Stimulated activated CD4-positive, alpha-beta T cell treated with anti-CD3 and anti-CD28 coated beads, Interleukin-15, amount 100 ng/mL, for 1 hour (primary cell): ENCODE measurements at places on chromosomes 6 and 20.

DNA sequence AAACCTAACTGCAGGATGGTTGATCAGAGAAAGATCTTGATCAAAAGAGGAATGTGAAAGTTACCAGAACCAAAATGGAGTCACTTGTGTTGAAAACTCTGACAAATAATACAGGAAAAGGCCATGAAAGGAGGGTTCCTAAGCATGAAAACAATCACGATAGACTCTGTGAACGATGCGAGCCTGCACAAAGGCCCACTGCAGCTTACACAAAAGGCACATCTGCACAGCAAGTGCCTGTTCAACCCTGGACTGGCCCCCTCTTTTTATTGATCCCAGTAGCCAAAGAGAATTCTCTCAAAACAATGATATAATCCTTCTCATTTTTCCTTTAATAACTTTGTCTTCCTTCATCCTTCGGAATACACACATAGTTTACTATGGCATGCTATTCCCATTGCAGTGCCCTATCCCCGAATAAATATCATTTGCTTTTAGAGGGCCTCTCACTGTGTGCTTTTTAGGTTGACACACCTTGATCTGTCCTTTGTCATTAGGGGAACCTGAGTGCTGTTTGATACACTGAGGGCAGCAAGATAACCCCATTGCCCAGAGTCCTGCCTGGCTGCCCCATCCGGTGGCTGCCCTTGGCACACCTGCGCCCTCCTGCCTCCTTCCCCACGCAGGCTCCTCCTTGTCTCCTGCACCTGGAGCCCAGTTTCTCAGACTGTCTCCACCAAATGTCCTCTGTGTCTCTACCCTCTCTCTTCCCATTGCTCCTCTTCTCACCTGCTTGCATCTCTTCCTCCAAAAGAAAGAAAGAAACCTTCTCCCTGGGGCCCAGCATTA lies 98.3 kb upstream of the FRMD1 start:
- DNase-seq = no peak

DNA sequence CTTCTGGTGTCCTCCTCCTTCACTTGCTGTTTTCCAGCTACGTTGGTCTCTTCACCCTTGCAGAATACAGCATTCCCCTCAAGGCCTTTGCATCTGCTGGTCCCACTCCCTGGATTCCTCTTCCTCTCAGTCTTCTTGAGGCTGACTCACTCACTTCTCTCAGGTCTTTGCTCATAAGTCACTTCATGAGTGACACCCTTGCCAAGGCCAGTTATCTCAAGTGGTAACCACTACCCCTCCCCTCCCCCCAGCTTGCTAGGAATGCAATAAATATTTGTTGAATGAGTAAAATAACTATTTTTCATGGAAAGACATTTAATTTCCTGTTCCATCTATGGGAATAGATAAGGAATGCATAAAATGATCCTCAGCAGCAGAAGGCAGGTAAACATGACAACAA lies 131.7 kb downstream of the PLCB4 start:
- no peak for DNase-seq

- no peak for DNase-seq
Measured at GRCh38 chr6:67496191-67496590, 1138.9 kb upstream of the ADGRB3 start.

DNA sequence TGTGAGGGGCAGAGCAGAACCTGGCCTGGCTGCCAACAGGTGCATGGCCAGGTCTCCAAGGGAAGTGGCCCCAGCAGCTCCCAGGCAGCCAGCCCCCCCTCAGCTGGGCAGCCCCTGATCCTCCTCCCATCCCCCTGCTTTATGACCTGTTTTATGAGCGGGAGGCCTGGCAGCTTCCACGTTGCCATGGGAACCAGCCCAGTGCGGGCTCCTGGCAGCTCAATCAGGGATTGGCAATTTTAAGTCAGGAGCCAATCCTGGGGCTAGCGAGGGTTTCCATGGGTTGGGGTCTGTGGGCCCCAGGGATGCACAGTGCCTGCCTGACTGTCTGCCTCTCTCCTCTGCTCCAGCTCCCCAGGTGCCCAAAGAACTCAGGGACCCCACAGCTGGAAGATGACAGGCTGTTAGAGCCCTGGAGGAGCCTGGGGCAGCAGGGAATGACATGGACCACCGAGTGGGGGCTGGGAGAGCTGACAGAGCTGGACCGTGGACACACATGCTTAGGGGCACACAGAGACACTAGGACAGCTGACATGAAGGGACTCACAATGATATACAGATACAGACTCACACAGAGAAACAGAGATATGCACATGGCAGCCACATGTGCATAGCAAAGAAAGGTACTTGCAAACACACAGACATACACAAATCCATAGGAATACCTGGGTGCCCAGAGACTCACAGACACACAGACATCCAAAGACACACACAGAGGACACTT lies 56.5 kb upstream of the SIRPA start:
- no peak for DNase-seq

DNA sequence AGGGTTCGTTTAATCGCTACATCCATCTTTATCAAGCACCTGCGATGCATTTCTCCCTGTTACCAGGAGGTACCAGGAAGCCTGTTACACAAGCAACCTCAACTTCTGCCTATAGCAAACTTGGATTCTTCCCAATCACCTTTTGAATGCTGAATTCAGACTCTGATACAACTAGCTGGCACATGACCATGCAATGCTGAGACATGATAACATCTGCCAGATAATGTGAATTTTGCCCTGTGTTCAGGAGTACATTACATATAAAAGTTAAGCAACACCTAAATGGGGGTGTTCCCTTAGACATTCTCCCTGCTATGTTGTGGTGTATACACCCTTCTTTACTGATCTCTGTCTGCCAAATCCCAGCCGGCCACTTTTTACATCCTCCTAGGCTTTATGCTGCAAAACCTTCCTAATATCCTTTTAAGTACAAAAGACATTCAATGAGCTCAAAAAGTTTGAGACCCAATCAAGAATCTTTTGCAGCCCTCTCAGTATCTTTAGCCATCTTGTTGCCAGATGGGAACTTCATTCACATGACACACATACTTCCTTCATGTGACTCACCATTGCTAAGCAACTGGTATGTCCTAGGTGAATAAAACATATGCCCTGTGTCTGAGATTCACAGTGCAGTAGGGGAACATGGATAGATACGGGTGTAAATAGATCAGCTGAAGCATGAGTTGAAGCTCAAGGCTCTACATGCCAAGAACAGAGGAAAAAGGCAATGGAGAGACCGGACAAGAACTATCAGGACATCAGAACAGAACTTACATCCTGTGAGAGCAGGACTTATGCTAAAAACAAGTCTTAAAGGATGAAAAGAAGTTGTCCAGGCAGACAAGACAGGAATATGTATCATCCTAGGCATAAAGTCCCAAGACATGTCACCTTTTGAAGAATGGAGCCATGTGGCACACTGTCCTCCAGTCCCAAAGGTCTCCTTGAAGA lies 84.3 kb downstream of the ZHX3 start:
- no peak for DNase-seq

GRCh38 chr20:47429409-47429808 lies 72.3 kb upstream of the NCOA3 start:
- no peak for DNase-seq

DNA sequence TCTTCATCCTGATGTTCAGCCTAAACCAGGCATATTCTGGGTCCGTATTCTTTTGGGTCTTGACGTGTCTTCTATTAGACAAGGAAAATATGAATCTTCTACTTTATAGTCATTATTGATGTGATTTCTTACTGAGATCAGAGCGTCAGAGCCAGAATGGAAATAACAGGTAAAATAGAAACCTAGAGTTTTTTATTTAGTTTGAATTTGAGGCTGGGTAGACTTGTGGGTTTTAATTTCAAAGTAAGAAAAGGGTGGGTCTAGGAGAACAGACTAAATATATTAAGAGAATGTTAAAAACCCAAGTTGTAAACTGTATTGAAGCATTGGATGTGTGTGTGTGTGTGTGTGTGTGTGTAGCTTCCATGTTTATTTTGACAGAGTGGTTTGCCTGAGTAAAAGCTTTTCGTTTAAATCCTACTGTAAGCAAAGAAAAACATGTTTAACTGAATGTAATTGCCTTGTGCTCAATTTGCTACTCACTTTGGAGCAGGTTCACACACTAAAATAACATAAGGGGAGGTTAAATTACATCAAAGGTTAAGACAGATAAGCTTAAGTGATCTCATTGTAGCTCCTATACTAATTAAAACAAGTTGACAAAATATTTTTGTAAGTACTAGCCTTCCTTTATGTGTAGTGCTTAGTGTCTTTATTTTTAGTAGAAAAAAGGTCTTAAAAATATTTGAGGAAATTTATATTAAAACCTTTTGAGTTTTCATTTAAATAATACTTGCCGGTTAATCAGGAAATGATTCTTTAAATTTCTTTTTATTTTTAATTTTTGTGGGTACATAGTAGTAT lies 17.4 kb downstream of the HECA start:
- no peak for DNase-seq

GRCh38 chr6:150894191-150894744 lies 28.8 kb downstream of the MTHFD1L start:
- DNase-seq = no peak

- no peak for DNase-seq
Measured at GRCh38 chr6:34317172-34317477, 68.3 kb upstream of the SMIM29 start.

- no peak for DNase-seq
Measured at GRCh38 chr6:131867744-131868143, 59.9 kb downstream of the ENPP1 start.

GRCh38 chr6:24448828-24449525 lies 40.4 kb downstream of the GPLD1 start:
- no peak for DNase-seq

GRCh38 chr6:43758617-43759050 lies 11.4 kb upstream of the VEGFA start:
- DNase-seq = no peak

GRCh38 chr20:8434326-8434876 lies 302.3 kb downstream of the PLCB1 start:
- DNase-seq = no peak

- DNase-seq = no peak
Measured at GRCh38 chr6:15299430-15300131, 53.7 kb downstream of the JARID2 start.

DNA sequence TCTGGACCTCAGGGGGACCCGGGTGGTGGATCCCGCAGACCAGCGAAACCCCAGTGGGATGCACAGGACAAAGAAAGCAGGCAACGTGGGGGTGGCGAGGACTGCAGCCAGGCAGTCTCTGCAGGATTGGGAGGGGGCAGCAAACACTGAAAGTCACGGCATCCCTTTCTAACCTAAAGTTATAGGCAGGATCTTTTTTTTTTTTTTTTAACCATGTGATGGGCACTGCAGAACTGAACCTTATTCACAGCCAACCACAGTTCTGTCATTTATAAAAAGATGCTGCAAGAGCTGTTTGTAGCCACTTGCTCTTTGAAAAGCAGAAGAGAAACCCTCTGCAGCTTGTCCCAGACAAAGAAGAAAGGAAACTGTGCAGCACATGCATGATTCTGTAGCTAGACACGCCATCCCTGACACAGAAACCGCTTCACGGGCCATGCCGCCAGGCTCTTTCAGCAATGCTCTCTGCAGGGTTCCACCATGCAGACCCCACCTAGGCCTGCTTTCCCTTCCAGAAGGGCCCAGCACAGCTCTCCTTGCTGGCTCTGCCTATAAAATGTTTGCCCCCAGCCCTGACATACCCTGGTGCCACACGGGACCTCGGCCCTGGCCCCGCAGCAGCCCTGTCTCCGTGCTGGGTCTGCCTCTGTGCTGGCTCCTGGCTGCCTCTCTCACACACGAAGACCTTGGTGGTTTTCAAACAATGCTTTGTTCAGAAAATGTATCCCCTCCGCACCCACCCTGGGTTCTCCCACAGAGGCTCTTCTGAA lies 70.8 kb downstream of the PYGB start:
- no peak for DNase-seq

DNA sequence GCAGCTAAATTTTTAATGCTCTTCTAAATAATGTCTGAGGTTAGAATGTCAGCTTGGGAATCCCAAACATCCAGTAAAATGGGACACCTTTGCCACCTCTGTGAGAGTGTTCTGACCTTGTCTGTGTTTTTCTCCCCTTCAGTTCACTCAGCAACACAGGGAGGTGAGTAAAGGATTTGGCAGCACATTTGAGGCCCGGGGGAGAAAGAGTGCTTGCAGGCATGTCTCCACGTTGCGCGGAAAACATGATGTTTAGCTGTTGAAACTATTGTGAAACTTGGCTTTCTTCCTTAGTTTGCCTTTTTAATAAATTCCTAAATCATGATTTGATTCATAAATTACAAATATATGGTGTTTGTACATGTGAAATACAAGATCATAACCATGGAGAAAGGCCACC lies 707.8 kb upstream of the FLRT3 start:
- DNase-seq = no peak

DNA sequence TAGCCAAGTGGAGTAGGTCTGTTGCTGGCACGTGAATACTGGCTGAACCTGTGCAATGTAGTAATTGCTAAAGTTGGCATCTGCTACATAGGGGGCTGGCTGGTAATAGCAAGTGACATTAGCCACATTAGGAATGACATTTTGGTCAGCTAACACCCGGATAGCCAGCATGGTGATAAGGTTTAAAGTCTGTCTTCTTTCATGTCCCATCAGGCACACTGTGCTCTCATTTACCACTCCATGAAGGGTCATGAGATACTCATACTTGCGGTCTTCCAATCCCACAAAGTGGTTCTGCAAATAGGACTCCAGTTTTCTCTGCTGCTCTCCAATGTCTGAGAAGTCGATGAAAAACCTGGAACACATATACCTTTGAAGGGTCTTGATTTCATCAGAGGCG lies 2.8 kb downstream of the TENT5A start:
- no peak for DNase-seq

- DNase-seq = no peak
Measured at GRCh38 chr6:128204616-128205015, 303.8 kb upstream of the THEMIS start.

DNA sequence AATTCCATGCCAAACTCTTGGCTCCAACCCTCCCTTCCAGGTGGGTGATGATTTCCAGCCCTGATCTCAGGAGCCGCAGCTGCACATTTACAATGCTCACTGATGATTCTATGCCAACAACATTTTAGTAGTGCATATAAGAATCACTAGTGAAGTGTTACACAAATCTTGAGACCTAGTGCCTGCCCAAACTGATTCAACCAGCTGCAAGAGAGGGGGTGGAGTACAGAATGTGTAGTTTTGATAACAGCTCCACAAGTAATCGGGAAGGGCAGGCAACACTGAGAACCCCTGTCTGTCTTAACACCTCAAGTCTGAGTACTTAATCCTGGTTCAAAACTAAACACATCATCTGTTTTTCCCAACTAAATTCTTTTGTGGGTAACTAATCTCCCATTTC lies 91.7 kb downstream of the PRDM1 start:
- DNase-seq = no peak

GRCh38 chr6:111469543-111469942 lies 13.5 kb downstream of the REV3L start:
- DNase-seq = no peak

DNA sequence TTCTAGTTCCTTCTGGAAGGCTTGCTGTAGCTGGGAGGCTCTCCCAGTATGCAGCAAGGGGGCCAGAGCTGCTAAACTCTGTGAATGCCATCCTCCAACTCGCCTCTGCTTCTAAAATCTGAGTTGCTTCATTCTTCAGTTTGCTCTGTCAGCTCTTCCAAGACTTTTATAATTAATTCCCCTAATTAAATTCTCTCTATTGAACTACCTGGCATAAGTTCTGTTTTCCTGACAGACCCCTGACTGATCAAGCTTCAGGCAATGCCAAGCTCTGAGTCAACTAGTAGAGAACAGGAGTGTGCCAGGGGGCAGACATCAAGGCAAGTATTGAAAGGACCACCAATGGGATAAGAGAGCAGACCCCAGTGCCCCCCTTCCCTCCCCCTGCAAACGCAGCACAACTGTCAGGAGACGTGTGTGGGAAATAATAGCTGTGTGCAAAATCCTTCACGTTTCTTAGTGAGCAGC lies 109.3 kb upstream of the TAB2 start:
- no peak for DNase-seq
